Omental fat pad (tissue), 4 donors: ENCODE measurements at places on chromosomes 7 and 10.

DNA sequence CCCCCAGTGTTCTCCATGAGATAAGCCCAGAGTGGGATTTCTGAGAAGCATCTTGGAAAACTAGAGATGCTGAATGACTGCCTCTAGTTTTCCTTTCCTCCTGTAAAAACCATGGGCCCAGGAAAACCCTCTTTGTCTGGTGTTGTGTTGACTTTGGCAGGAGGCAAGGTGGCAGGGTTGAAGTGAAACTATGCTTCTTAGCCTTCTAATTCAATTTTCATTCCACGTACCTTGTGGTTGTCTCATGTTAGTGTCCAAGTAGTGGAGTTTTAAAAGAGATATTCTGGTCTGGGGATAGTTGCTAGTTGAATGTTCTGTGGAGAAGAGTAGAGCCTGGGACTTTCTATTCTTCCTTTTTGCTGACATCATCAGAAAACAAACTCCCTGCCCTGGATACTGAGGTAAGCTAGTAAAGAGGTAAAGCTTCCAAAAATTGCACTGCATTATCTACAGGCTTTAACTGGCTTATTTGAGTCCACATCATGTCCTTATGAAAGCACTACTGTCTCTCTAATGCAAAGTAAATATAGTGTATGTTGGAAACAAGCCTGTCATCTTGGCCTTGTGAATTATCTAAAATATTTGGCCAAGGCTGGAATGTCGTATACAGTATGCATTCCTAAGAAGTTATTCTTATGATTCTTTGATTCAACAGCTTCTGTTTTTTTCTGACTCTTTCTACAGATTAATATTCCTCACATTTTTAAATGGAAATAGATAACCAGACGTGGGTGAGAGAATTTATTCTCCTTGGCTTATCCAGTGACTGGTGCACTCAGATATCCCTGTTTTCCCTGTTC lies at the start of gene OR2F2:
OR2F2 (plus strand) TSS at position 708 of the 800 bp plus-strand sequence; CDS start at position 708, 0 bp downstream.
- no peak for DNase-seq

DNA sequence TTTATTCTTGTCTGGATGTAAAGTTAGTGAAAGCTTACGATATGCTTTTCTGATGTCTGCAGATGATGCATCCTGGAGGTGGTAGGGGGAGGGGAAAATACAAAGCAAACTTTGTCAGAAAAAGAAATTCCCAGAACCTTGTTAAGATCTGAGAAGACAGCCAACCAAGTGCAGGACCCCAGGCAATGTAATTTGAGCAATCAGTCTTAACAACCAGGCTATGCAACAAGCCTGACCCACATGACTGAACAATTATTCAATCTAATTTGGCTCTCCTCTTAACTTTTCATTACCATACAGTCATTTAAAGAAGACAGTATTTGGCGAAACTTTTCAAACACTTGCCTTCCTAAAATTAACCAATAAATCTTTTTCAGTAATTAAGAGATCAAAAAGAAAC lies 74.5 kb downstream of the DNAJC1 start:
- no peak for DNase-seq

- DNase-seq, result no peak
Measured at GRCh38 chr10:16853201-16853600, 36.0 kb upstream of the RSU1 start.

- no peak for DNase-seq
Measured at GRCh38 chr10:71727105-71727737, 7.6 kb upstream of the C10orf105 start.
